Ascending aorta (tissue), 2 donors: ENCODE measurements at places on chromosomes 6 and 20. TPM values are rescaled to one million over a fixed set of nuclear protein-coding genes. Genes with fewer than 3 reads are reported as not detected.

Gene CST4
- not detected for total RNA-seq

Gene SLC16A10
- total RNA-seq = 7.8 TPM

Gene MUC21
- not detected for total RNA-seq

Gene HSD17B8
- total RNA-seq = not detected

Gene RAB44
- 0.21 TPM for total RNA-seq

Gene BMP7
- total RNA-seq = not detected

Gene MYB
- total RNA-seq = not detected

Gene TSPO2
- not detected for total RNA-seq

GRCh38 chr6:43933148-43933885 is 163.3 kb downstream of the VEGFA start:
- DNase-seq = no peak

- no peak for DNase-seq
Observed at GRCh38 chr6:133183691-133184090, 57.5 kb upstream of the EYA4 start.

- DNase-seq = no peak
Observed at GRCh38 chr6:112065426-112065986, 11.6 kb downstream of the CCN6 start.

GRCh38 chr6:137414599-137414998 is 79.6 kb downstream of the OLIG3 start:
- DNase-seq = no peak

- DNase-seq = no peak
Observed at GRCh38 chr6:21164768-21165326, 428.7 kb upstream of the SOX4 start.

- no peak for DNase-seq
Observed at GRCh38 chr20:43404878-43405277, 52.8 kb upstream of the SRSF6 start.

DNA sequence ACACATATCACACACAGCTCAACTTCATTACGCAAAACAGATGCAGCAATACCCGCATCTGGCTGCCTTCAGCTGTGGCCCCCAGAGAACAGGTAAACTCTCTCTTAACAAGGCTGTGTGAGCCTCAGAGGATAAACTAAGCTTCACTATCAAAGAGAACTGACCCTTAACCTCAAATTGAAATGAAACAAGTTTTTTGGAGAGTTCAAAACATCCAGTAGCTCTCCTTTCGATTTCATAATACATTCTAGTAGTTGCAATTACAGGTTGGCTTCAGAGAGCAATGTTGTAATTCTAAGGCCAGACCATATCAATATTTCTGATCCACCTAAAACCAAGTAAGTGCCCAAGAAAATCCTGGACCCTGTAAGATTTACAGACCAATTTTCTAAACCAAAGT is 113.5 kb downstream of the FAXC start:
- DNase-seq = no peak

DNA sequence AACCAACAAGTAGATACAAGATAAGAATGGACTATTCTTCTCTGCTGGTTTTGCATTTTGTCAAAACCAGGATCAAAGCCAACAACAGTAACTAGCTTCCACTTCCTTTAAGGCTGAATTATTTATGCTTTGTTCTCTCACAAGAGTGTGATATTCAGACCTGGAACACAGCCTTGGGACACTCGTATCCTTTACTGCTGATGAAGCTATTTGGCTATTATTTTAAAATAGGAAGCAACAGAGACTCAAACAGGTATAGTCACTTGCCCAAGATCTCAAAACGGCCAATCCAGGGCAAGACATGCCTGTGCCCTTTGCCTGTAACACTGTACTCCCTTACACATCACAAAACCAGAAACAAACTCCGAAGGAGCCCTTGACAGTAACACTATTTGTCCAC is 19.9 kb downstream of the SPTLC3 start:
- no peak for DNase-seq

DNA sequence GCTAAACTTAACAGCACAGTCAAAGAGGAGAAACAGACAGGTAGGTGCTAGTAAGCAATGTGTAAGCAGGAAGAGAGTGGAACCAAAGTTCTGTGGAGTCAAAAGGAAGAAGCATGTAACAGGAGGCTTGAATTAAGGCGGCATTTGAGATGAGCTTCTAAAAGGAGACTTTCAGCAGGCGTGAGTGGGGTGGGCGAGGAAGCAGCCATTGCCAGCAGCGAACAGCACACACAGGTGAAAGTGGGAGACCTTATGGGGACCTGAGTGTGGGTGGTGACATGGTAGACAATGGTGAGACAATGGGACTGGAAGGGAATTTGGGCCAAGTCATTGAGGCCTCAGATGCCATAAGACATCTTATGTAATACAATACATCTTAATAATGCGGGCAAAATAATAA is 195.0 kb downstream of the PAX1 start:
- no peak for DNase-seq

DNA sequence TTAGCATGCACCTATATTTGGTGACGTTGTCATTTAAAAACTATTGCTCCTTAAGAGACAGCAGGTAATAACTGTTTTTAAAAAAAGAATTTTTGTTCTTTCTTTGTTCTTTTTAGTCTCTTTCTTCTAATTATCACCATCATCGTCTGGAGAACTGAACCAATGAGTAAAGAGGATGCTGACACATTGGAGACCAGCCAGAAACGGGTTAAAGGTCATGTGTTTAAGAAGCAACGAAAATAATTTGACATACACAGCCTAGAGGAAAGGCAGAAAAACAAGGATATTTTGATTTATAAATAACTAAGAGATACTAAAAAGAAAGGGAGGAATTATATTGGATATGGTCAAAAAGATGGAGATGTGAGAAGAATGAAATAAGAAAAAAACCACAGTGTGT is 19.2 kb upstream of the FYN start:
- DNase-seq = no peak

GRCh38 chr6:87094576-87094975 is 330 bp downstream of the CGA start:
- no peak for DNase-seq

DNA sequence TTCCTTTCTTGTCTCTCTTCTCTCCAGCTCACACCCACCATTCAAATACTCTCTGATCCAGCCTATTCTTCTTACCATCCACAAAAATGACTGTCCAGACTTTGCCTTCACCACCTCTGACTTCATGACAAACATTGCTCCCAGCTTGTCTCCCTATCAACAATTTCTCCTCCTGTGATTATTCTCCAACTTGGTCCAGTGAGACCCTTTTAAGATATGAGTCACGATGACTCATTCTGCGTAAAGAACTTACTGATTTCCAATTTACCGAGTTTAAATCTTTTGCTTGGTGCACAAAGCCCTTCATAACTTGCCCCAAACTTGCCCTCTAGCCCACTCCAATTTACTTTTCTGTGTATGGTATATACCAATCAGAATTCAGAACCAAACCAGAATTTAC is 833.2 kb downstream of the MAFB start:
- no peak for DNase-seq

DNA sequence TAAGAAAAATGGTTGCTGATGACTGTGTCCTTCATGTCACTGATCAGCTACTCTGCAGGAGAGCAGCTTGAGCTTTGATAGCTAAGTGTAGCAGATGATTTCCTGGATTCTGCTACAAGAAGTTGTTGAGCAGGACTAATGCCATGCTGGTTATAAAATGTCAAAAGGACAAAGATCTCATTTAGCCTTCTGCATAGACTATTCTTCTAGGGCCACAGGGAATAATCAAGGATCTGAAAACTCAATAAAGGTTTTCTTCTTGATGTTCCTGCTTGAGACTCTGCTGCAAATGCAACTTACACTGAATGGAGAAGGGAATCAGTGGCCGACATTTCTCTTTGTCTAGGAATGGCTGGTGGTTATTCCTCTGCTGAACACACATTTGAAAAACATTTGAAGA is 360.3 kb upstream of the PTCHD4 start:
- DNase-seq = no peak

DNA sequence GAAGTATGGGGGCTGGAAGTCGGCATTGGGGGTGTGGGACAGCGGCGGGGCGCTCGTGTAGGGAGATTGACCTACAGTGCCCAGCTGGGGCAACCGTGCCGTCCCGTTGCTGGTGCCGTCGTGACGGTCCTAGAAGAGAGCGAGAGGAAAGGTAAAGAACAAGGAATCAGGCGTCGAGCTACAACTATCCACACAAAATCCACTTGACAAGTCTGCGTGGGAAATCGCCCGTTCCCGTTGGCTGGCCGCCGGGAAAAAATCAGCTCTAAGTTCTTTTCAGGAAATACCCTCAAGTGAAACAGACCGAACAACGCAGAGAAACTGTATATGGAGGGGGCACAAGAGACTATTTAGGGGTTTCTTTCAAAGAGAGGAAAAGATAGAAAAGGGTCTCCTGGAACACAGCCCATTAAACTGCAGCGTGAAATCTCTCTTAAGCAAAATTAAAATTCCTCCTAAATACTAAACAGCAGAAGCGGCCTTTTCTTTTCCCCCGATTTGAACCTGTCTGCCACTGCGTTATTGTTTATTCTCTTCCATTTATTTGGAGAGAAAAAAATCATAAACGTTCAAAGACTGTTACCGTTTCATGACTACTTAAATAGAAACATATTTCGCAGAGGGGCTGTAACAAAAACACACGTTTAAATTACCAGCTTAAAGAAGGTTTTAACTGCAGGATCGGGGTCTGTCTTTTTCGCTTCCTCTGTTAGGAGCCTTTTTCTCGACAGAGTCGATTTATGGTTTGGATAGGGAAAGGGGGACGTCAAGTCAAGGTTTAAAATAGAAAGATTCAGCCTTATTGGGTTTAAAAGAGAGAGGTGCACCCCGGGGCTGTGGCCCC is 4.4 kb downstream of the TFAP2A start:
- DNase-seq = no peak

DNA sequence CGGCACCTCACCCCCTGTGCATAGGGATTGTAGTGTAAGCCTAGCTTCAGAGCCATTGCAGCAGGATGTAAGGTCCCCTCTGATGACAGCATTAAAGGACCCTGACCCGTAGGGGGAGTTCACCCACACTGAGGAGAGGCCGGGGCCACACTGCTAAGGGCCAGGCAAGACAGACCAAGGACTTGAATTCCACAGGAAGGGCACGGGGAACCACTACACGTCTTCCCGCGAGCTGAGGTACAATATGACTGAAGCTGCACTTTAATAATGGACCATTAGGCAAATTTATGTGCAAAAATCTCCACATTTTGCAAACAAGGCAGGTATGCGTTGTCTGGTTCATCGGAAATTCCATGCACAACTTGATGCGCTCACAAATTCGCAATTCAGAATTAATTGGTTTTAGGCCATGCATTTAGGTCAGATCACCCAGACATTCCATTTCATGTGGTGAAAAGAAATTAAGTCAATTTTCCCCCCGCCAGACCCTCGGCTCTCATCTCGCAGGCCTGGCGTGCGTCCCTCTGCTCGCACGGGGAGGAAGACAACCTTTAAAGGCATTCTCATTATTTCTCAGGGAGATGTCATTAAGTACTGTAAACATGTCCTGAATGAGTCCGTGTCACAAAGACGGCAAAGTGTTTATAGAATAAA is 111.8 kb downstream of the FOXA2 start:
- DNase-seq = no peak

- DNase-seq = no peak
Observed at GRCh38 chr20:63334356-63334755, 26.8 kb downstream of the CHRNA4 start.

- no peak for DNase-seq
Observed at GRCh38 chr6:131756039-131756438, 45.2 kb upstream of the CTAGE9 start.

GRCh38 chr6:147909640-147910039 is 401.1 kb downstream of the SAMD5 start:
- DNase-seq = no peak

DNA sequence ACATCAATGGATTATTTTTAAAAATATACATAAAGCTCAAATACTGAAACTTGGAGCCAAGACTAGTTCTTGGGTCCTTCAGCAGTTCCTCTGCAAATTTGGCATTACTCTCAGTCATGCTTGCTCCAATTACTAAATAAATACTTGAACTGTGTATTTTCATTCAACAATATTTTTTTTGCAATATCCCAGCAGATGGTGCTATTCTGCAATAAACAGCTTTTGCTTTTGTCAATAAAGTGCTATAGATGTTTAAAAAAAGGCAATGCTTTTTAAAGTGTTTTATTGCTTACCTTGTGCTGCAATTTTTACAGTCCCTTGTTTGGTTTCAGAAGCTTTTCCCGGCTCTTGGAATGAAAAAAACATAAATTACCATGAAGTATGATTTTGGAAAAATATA is 243.4 kb downstream of the TRDN start:
- DNase-seq = no peak

DNA sequence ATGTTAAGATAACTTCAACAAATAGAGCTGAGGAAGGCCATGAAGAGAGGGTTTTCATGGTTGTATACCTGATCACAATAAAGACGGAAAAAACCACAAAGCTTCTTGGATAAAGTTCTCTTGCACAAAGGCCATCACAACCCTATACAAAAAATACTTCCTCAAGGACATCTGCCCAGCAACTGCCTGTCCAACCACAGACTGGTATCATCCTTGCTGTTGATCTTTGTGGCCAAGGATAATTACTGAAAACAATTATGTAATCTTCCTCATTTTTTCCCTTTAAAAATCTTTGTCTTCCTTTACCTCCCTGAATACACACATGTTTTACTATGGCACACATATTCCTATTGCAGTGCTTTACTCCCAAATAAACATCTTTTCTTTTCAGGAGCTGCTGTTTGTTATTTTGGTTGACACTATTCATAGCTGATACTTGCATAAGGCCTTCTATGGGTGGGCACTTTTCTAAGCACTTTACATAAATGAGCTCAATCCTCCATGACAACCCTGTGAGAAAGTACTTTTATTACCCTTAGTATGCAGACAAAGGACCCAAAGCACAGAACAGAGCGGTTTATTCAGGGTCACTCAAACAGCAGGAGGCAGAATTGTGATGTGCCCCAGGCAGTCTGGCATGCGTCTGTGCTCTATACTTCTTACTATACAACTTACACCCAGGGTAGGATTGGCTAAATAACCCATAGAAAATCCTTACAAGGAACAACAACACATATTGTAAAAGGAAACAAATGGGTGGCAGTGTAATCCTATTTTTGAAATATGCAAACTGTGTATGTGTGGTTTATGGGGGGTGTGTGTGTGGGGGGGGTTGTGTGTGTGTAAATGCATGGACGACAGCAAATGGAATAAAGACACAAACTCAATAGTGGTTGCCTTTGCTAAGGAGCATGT is 35.1 kb downstream of the SNRNP48 start:
- DNase-seq = no peak
